ENCODE measurements at places on chromosomes 6 and 20. TPM values are rescaled to one million over a fixed set of nuclear protein-coding genes. Genes with fewer than 3 reads are reported as not detected.

- DNase-seq, result peak; percentile 78
Measured at GRCh38 chr20:58251979-58252591, 23.6 kb upstream of the ANKRD60 start.

DNA sequence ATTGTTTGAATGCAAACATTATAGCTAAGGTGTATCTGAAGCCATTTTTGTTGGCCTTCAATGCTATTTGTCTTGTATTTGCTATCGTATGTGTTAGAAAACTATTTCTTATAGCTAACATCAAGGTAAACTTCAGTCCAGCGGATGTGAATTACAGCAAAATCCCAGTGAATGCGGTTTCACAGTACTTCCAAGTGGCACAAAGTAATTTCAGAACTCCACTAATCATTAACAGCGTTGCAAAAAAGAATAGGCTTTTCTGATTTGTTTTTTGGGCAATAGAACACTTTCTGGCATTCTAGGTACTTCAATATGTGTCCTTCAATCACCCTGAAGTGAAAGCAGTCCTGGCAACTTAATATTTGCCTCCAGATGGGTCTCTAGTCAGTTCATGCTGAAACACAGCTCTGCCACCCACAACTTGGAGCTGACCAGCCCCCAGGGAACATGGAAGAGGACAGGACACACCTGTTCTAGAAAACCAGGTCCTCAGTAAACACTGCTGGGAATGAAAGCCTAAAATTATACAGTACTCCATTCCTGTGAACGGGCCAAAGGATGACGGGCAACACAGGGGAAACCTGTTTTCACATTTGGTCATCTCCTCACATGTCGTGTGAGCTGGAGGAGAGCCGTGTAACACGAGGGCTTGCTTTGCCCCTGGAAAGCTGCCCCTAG is 9.7 kb upstream of the MRPS10 start:
- DNase-seq, result no peak

GRCh38 chr6:72219536-72219935 is 333.2 kb downstream of the RIMS1 start:
- no peak for DNase-seq

DNA sequence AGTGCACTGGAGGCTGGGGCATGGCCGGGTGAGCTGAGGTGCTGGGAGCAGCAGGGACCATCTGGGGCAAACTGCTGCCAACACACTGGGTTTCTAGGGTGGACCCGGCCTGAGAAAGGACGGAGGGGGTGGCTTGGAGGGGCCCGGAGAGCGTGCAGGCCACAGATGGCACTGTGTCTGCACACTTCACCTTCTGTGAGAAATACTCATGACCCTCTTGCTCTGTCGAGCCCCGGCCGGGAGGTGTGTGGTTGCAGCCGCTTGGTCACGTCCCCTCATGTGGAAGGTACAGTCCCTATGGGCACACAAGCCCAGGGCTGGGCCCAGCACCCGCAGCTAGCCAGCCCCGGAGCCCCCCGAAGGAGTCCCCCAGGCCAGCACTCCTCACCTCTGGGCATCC is 59.7 kb downstream of the RBM38 start:
- no peak for DNase-seq

The ZNF334 gene
- polyA plus RNA-seq, result not detected

The HLA-DRA gene
- 4,194 TPM for polyA plus RNA-seq
